Umbilical cord (tissue), 2 donors: ENCODE measurements at places on chromosomes 6 and 20. TPM values are rescaled to one million over a fixed set of nuclear protein-coding genes. Genes with fewer than 3 reads are reported as not detected.

The MRPL2 gene
- total RNA-seq = 12.8 TPM

The OR12D3 gene
- total RNA-seq = 3.6 TPM

The TMEM74B gene
- 3.4 TPM for total RNA-seq

The BFSP1 gene
- total RNA-seq = 2.9 TPM

The BPIFB2 gene
- not detected for total RNA-seq

The RAET1E gene
- 6.3 TPM for total RNA-seq

The TNXB gene
- 24.1 TPM for total RNA-seq

The CSNK2B gene
- total RNA-seq = 36.6 TPM

The BLCAP gene
- total RNA-seq = 39.2 TPM

The TMC2 gene
- 1.4 TPM for total RNA-seq

The CAPN11 gene
- total RNA-seq = not detected

The HLA-DRB1 gene
- total RNA-seq = 25.5 TPM

The SMPDL3A gene
- 31.8 TPM for total RNA-seq

The LPA gene
- 0.24 TPM for total RNA-seq

The SULF2 gene
- 69.3 TPM for total RNA-seq

The TFB1M gene
- total RNA-seq = 14.0 TPM

The VSTM2L gene
- not detected for total RNA-seq

The RBPJL gene
- not detected for total RNA-seq

The SOX4 gene
- 48.2 TPM for total RNA-seq

The POLR3F gene
- total RNA-seq = 16.9 TPM

The GPANK1 gene
- 9.6 TPM for total RNA-seq

The NKX2-2 gene
- total RNA-seq = 1.4 TPM

The TAPBP gene
- total RNA-seq = 29.4 TPM

The GATA5 gene
- total RNA-seq = 0.48 TPM

The CAGE1 gene
- 2.6 TPM for total RNA-seq

The PCMT1 gene
- 74.4 TPM for total RNA-seq

The MYCT1 gene
- 3.1 TPM for total RNA-seq

The GLP1R gene
- 2.6 TPM for total RNA-seq

The LHFPL5 gene
- 0.24 TPM for total RNA-seq

The NR2E1 gene
- total RNA-seq = 0.48 TPM

The ENPP1 gene
- total RNA-seq = 64.0 TPM

The TLDC2 gene
- total RNA-seq = 3.9 TPM
